ENCODE measurements at places on chromosomes 4 and X. TPM values are rescaled to one million over a fixed set of nuclear protein-coding genes. Genes with fewer than 3 reads are reported as not detected.

DNA sequence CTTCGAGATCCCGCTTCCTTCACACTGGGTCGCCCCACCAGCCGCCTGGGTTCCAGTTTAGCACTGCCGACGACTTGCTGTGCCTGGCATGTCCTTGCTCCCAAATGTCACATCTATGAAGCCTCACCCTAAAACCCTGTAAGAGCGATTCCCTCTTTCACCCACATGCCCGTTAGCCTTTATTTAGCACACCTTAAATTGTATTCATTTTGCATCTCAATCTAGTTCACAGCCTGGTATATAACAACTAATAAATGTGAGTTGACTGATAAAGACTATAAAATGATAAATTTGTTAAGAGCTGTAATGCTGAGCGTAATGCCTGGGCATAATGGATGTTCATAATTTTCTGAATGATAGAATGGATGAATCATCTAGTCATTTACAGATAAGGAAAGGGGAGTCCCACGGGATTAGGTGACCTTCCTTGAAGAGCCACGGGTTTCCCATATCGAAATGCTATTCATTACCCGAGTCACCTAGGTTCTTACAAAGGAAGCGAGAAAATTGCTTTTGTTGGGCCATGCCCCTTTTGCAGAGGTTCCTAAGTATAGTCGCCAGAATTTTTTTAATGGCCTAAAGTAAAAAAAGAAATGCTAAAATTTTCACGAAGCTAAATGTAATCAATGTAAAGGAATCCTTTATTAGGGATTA, 1.1 kb upstream of the AP1S2 start:
- DNase-seq: no peak

The PDGFC gene
- total RNA-seq: 22.1 TPM

GRCh38 chr4:1172228-1172851, at the start of gene SPON2:
Gene SPON2 (minus strand): TSS chr4:1172583.
- no peak for DNase-seq

DNA sequence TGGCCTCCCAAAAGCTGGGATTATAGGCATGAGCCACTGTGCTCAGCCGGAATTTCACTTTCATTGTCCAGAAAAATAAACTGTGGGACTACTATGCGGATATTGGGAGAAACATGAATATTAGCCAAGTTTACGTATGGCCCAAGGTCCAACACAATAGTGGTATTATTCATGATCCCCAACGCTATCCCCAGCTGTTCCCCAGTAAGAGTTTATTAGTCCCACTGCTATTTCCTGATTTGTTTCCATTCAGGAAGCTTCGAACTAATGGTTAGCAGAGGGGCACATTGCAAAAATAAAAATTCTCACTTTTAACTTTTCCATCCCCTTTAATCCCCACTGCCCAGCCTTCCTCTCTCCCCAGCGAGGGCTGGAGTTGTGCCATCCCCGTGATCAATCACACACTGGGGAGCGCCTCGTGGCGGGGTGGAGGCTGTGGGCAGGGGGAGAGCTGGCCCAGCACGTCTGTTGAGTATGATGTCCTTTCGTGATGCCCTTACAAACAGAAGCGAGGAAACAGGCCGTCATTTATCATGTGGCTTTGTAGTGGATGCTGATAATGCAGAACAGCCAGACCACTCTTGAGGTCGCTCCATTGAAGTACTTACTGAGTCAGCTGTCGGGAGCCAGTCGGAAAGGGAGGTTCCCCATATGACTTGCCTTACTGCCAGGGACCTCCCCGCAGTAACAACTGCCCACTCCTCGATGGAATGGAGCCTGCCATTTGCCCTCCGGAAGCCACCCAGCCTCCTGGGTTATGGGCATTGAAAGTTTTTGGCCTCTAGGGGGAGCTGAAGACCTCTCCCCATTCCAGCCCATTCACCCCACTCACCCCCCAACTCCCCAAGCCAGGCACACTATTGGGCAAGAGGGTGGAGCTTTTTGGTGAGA, 117.0 kb downstream of the KDR start:
- DNase-seq: no peak

The SPARCL1 gene
- 213 TPM for total RNA-seq

The PARM1 gene
- total RNA-seq: 2.0 TPM

The FATE1 gene
- not detected for total RNA-seq

- no peak for DNase-seq
These were observed 74.0 kb downstream of the FHDC1 start for GRCh38 chr4:153010146-153010545.

GRCh38 chrX:80667967-80668366, 141.7 kb downstream of the BRWD3 start:
- DNase-seq: no peak

- DNase-seq: no peak
These were observed 36.1 kb downstream of the MTTP start for GRCh38 chr4:99610605-99611175.

The CENPVL3 gene
- total RNA-seq: not detected

DNA sequence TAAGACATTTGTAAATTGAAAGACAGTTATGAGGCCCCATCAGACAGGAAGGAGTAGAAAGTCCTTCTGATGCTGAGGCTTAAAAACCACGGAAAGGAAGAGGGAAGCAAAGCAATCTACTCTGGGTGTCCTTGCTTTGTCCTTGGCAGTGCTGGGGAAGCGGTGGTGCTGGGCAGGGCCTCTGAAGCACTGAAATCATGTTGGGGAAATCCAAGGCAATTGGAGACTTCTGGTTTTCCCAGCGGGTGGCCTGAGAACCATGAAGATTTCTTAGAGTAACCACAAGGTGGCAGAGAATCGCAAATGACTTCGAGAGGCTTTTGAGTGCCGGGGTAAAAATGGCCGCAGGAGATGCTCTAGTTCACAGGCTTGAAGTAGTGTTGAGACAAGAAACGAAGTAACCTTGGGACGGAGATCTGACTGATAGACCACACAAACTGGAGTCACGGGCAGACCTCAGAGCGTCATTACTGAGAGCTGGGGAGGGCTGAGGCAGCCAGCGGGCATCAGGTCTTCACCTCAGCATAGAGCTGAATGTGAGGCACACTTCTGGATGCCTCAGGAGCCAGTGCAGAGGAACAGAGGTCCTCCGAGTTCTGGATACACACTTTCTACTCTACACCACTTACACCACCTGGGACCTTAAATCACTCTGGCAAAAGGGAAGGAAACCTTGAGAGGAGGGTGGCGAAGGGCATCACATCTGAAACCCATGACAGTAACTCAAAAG, 130.7 kb upstream of the GPRIN3 start:
- DNase-seq: no peak

DNA sequence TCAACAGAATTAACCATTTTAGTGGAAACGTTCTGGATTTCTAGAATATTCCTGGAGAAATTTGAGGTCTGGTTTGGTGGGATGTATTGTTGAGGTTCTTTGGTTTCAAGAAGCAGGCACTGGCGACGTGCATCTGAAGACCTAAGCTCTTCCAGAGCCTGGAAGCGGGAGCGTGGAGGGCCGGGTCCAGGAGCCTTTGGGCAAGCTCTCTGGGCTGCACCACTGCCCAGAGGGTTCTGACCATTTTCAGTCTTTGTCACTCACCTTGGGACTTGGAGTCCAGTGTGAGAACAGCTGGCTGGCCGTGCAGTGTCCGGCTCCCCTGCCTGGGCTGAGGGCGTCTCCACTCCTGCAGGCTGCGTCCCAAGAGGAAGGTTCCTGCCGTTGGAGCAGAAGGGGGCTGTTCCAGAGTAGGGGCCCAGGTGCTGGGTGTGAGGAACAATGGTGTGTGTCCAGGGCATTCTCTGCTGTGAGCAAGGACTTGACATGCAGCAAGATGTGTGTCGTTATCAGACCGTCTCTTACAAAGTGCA, 24.0 kb downstream of the PIGG start:
- no peak for DNase-seq

GRCh38 chr4:25635501-25635900, 20.1 kb upstream of the SLC34A2 start:
- DNase-seq: no peak

GRCh38 chrX:154592505-154592904, 7.6 kb downstream of the CTAG1A start:
- no peak for DNase-seq

DNA sequence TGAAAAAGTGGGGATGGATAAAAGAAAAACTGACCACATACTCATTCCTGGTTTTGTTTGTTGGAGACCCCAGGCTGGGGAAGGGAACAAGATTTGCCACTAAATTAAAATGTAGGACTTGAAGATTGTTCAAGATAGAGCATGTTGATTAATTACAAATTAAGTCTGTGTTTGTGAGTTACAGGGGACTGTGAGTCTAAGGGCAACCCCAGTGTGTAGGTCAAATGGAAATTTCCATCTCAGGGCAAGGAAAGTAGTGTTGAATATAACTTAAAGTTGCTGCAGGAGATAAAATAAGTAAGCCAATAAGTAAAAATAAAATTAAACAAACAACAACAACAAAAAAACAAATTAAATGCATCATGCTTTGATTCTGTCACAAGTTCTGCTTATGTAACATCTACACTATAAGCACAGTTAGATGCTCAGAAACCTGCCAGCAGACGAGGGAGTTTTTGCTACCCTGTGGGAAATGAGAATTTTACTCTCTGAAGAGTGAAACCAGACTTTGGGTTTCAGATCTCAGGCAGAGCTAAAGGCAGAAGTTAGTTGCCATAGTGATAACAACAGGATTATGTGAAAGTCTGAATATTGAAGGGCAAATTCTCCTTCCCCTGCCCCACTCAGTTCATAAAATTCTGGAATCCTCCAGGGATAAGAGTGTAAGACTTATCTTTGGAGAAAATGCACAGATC, 352.3 kb downstream of the GRXCR1 start:
- no peak for DNase-seq

- no peak for DNase-seq
These were observed 85.1 kb upstream of the LCORL start for GRCh38 chr4:18106620-18107019.

GRCh38 chr4:75598390-75598789, 31.9 kb downstream of the CDKL2 start:
- DNase-seq: no peak

DNA sequence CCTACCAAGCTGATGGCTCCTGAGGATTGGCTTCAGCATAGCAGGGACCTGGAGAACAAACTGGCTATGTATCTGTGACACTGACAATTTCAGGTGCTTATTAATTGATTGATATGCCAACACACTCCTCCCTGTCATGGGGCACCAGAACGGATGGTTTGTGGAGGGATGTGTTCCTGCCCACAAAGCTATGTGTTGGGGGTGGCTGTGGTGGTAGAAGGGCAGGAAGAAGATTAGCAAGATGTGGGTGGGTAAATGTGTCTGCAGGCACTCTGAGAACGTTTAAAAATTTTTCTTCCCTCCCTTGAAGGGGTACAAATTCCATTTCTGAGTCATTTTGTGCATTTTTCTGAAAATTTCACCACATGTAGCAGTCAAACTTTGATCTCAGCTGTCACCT, 55.0 kb upstream of the SCML1 start:
- DNase-seq: no peak

The NEXMIF gene
- 1.5 TPM for total RNA-seq

- DNase-seq: no peak
These were observed 135.4 kb upstream of the GNPDA2 start for GRCh38 chr4:44861756-44862155.

Measured in esophagus squamous epithelium (tissue), 5 donors.